Choroid plexus epithelial cell (primary cell): ENCODE measurements at places on chromosomes 2 and 18.

DNA sequence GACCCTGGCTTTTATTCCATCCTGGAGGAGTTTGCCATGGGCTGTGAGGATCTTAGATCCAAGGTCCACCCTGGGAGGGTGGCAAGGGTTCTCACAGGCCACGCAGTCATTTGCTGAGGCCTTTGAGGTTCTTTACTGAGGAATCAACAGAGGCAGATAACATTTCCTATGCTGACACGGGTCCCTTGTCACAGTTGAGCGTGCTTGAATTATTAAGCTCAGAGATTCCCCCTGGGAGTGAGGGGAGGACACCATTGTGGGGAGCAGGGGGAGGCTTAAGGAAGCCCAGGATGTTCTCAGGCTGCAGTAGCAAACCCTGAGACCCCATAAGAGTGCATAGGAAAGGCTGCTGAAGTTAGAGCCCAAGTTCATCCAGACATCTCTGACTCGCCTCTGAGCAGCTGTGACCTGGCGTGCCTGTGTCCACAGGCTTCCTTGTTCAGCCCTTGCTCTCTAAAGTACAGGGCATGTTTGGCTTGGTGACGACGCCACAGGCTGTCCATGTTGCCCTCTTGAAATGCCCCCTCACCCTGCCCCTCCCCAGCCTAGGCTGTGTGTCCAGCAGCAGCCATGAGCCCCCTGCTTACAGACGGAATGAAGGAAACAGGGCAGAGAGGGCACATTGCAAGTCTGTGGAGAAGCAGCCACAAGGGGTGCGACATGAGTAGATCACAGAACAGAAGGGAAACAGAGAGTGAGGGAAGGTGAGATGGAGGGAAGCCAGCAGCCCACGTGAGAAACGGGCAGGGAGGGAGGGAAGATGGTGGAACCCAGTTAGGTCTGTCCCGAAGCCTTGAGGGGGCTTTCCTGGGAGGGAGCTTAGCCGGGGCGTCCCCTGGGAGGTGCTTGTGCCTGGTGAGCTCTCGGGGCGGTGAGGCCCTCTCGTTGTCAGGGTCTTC lies 34.0 kb downstream of the NAPG start:
- DNase-seq: peak; percentile 20

- DNase-seq: no peak
These were observed 224.6 kb downstream of the C1D start for GRCh38 chr2:67838205-67838604.

DNA sequence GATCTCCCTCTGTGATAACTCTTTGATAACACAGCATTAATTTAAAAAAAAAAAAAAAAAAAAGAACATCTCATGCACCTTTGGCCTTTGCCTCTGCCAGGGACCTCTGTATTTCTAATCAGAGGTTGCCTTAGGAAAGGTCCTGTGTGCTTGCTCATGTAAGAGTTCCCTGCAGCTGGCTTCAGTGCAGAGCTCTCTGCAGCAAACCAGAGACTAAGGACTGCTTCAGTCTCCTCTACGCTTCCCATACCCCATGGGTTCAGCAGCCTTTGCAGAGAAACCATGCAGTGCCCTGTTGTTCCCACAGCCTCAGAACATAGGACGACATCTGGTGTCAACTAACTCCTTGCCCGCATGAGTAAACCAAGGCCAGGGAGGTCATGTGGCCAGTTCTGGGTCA lies 236.6 kb upstream of the KLHL29 start:
- no peak for DNase-seq

GRCh38 chr2:199985625-199986207 lies 30.3 kb downstream of the MAIP1 start:
- DNase-seq: peak; percentile 90

- DNase-seq: peak; percentile 96
These were observed 78.1 kb upstream of the PDE1A start for GRCh38 chr2:182504903-182505302.

DNA sequence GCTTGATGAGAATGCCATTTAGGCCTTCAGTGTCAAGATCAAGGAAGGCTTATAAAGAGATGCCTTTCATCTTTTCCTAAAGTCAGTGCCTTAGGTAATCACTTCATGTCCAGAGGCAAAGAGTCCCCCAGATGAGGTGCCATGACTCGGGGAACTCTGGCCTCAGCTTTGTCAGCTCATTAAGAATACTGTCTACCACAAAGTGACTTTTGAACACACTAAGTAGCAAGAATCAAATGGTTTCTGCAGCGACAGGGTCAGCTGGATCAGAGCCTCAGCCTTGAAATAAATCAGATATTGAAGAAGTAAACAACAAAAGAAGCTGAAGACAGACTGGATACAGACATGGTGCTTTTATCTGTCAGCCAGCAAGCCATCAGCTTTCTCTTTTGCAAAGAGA lies 120.1 kb upstream of the SLC39A10 start:
- DNase-seq: no peak

GRCh38 chr2:21097331-21097730 lies 26.4 kb upstream of the TDRD15 start:
- no peak for DNase-seq

DNA sequence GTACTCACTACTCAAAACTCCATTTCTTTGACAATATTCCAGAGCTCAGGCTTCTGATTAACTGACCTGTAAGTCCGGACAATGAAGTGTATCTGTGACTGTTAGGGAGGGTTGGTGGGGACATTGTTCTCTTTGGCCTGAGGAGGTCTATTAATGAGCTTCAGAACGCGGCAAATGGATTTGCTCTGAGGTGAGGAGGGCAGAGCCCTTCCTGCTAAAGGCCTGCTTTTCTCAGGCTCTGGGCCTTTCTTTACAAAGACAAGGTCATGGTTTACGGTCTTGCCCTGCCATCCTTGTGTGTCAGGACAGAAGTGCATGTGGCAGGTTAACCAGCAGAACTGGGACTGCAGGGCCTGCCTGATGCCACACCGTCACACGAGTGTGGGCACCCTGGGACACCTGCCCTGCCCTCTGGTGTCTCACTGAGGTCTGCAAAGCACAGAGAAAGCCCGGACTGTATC lies 7.2 kb downstream of the ALKAL2 start:
- DNase-seq: no peak

DNA sequence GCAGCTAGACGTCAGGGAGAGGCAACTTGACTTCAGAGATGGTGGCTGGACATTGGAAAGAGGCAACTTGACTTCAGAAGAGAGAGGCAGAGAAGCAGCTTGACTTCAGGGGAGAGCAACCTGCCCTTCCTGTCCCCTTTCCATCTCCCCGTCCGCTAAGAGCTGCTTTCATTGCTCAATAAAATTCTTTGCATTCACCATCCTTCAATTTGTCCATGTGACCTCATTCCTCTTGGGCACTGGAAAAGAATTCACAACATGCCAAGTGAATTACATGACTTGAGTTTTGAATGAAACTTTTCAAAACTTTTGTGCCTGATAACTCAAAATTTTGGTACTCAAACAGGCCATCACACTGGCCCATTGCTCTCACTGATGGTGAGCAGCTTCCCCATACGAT lies 158.9 kb downstream of the DPP4 start:
- DNase-seq: peak; percentile 54

DNA sequence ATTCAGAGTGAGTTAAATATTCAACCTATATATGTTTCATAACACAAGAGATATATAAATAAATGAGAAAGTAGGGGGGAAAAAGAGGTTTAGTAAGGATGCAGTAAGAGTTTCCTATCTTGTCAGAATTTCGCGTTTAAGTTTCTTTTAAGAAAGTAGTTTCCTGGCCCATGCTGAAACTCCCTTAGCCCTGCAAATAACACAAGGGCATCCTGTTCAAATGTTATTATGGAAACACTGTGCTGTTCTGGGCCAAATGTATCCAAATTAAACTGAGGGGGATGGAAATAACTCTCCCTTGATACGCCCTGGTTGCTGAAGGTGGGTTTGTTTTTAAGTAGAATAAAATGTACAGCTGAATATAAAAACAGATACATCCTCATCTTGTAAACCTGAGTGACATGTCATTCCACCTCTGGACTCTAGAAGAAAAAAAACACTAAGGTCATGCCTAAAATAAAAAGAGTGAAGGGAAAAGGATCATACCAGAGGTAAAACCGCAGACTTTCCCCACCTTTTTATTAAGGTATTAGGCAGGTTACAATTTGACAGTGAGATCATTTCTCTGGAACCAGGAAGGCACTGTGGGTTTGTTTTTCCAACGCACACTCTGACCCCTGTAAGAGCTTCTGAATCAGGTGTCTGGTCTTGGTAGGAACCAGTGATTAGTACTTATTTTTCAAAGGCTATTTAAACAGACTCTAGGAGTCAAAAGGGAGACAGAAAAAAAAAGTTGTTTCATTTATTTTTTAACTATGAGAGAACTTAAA lies 16.7 kb downstream of the BCL2 start:
- no peak for DNase-seq

- no peak for DNase-seq
These were observed 601.7 kb downstream of the ARHGAP15 start for GRCh38 chr2:143730953-143731260.

DNA sequence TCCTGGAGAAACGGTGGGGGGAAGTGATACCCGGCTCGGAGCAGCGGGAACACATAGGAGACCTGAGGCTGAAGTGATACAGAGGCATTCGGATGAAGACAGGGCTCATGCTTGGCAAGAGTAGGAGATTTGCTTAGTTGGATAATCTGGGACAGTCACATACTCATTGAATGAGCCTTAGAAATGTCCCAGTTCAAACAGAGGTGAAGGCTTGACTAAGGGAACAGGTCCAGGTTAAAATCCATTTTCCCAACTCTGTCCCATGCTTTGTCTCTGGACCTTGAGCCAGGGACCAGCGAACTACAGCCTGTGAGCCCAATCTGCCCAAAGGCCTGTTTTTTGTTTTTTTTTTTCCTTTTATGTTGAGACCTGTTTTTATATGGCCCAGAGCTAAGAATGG lies 1.3 kb downstream of the UGT1A6 start:
- no peak for DNase-seq

DNA sequence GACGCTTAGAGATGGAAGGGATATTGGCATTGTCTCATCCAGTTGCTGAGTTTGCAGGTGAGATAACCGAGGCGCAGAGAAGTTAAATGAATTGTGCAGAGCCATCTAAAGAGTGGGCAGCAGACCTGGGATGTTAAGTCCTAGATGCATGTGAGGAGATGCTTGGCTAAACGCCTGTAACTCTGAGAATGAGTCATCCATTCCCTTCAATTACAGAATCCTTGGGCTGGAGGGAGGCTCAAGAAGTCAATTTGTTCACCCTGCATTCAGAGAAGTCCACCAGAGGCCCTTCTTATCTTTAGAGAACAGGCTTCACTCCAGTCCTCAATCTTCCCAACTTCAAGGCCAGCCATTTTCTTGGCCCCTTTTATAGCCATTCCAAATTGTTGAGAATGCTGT lies 1.6 kb downstream of the EHD3 start:
- peak; percentile 94 for DNase-seq

DNA sequence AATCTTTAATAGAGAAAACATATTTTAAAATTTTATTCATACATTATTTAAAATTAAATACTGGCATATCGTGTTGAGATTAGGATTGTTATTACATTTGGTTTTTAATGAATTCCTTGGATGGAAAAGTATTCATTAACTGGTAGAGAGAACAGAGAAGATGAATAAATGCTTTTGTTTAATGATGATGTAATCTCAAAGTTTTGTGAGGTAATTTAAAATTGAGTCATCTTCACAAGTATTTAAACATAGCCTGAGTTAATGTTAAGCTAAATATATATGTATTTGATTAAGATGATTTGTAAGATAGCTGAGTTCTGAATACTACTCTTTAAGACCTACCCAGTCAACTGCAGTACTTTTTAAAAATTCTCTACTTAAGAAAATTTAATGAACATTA lies 713.4 kb upstream of the VRK2 start:
- no peak for DNase-seq

- DNase-seq: peak; percentile 26
These were observed 505.5 kb upstream of the FAM98A start for GRCh38 chr2:34104601-34105000.
